COR-L47 (cell line): ENCODE measurements at places on chromosomes 5 and 9.

- DNase-seq: no peak
Observed at GRCh38 chr9:96376891-96377874, 6.3 kb downstream of the SLC35D2 start.

- no peak for DNase-seq
Observed at GRCh38 chr9:7139886-7140285, 382.1 kb downstream of the KDM4C start.

- DNase-seq: no peak
Observed at GRCh38 chr5:97094579-97095317, 47.7 kb downstream of the LIX1 start.

- DNase-seq: no peak
Observed at GRCh38 chr9:7298123-7298522, 501.5 kb downstream of the DMAC1 start.

- no peak for DNase-seq
Observed at GRCh38 chr5:53201746-53202145, 92.2 kb upstream of the MOCS2 start.

- peak; percentile 70 for DNase-seq
Observed at GRCh38 chr9:83920469-83920926, 734 bp downstream of the KIF27 start.

DNA sequence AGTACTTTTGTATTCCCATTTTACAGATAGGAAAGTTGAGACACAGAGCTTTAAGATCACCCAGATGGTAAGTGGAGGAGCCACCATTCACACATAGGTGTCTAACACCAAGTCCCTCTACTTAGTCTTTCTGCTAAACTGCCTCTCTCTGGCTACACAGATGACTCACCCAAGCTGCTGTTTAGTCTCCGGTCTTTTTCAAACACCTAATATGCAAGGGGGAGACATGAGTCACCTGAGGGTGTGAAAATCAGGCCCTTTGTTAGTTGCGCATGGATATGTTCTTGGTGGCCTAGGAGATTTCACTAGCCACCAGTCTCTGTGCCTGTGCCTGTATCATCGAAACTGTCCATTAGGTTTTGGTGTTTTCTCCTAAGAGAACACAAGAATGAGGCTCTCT, 117.8 kb downstream of the MAST4 start:
- no peak for DNase-seq

DNA sequence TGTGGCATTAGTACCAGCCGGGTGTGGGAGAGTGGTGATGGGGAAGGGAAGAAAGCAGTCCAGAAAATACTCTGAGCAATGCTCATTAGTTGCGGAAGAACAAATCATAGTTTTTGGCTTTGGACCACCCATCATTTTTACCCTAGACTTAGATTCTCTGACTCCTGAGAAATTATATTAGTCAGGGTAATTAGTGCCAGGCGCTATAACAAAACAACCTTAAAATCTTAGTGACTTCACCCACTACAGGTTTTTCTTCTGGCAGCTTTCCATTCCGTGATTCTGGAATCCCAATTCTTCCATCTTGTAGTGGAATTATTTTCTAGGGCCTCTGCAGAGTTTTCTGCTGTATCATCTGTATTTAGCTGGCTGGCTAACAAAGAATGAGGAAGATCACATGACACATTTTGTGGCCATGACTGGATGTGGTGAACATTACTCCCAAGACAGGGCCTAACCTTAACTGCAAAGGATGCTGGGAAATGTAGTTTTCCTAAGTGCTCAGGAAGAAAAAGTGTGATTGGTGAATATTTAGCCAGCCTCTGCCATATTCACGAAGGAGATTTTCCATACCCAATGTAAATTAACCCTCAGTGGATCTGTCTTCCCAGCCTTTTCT, 373.0 kb upstream of the MEF2C start:
- no peak for DNase-seq

- no peak for DNase-seq
Observed at GRCh38 chr9:87494970-87495471, 2.6 kb upstream of the DAPK1 start.

DNA sequence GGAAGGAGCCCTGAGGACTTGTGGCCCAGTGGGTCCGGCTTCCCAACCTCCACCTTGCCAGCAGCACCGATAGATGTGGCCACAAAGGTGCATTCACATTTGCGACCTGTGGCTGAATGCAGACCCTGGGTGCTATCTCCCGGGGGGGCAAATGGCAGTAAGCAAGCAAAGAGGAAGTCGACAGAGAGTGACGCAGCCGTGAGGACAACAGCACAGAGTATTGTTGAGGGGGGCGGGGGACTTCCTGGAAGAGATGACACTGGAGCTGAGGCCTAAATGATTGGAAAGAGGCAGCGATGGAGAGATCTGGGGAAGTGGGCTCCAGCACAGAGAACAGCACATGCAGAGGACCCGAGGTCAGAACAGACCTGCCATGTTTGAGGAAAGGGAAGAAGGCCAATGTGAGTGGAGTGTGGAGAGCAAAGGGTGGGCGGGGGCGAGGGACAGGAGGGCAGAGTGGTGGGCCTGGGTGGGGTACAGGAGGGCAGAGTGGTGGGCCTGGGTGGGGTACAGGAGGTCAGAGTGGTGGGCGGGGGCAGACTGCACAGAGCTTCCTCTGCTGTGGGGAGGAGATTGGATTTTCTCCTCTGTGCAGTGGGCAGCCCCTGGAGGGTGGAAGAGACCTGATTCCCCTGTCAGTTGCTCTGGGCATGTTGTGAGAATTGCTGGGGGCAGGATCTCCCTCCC, 42.6 kb downstream of the ADAMTS2 start:
- DNase-seq: no peak

DNA sequence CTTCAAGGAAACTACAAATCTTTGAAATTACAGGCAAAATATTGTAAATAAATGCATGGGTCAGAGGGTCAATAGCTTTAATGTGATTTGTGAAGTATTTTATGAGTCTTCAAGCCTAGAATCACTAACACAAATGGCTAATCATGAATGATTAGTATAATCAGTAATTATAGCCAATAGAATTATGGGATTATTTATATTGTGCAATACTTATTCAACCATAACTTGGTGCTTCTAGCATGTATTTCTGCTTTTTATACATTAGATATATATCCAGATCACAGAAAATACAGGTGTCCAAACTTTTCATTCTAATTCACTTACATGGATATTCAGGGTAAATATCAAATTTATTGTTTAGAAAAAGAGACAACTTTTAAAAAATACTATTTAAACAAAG, 12.1 kb downstream of the HCN1 start:
- DNase-seq: no peak

DNA sequence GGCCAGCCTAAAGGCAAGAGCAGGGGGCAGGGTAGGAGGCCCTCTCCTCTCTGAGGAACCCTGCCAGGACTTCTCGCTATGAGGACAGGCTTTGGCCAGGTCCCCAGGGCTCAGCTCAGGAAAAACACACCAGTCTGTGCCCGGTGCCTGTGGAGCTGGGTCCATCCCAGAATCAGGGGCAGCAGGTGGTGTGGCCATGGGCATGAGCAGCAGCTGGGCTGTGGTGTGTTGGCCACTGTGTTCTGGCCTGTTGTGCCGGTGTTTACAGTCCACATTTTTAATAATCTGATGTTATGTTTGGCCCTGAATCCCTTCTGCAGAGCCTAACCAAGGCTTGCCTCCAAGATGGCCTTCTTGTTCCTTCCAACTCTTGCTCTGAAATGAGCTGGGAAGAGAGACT, 77.0 kb downstream of the FGF18 start:
- DNase-seq: no peak

DNA sequence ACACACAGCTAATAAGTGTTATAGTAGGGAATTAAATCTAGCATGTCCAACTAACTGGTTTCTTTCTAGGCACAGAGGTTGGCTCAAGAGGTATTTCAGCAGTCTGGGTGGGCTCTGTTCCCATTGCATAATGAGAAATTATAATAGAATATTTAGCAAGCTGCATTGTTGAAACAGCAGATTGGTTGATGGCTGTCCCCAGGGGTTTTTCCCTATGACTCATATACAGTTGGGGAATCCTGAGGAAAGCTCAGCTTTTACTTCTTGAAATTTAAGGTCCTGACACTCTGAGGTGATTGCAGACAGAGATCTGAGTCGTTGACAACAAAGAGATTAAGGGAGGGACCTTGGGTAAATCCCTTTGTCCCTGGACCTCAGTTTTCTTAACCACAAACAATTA, 38.3 kb upstream of the TNFSF8 start:
- no peak for DNase-seq

GRCh38 chr9:131984564-131984963, 95.1 kb downstream of the MED27 start:
- DNase-seq: no peak

DNA sequence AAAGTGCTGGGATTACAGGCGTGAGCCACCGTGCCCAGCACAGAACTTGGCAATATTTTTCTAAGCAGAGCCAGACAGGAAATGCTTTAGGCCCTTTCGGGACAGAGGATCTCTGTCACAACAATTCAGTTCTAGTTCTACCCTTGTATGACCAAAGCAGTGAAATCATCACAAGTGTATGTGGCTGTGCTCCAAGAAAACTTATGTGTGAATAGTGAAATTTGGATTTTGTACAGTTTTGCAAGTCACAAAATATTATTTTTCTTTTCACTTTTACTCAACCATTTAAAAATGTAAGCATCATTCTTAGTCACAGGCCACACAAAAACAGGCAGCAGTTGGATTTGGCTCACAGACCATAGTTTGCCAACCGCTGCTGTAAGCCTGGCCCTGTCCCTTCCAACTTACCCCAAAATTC, 20.4 kb upstream of the PRUNE2 start:
- DNase-seq: no peak

GRCh38 chr9:121640491-121641223, 10.8 kb upstream of the DAB2IP start:
- no peak for DNase-seq

DNA sequence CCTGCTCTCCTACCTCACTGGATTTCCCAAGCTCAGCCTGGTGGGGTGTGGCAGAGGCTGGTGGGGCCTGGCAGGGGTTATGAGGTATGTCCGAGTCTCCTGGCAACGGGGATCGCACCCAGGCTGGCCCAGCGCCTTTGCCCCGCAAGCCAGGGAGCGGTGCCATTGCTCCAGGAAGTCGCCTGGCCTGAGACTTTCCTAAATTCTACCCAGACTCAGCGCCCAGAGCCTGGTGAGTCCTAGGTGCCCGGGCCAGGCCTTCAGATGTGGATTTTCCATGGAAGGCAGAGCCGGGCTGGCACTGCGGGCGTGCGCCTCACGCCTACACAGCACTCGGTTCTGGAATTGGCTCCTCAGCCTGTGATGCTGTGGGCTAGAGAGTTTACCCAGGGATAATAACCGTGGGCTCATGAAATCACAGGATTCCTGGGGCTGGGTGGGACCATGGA, 155.4 kb upstream of the COL5A1 start:
- DNase-seq: no peak

GRCh38 chr9:30757723-30758122, 1626.7 kb upstream of the ACO1 start:
- DNase-seq: no peak

DNA sequence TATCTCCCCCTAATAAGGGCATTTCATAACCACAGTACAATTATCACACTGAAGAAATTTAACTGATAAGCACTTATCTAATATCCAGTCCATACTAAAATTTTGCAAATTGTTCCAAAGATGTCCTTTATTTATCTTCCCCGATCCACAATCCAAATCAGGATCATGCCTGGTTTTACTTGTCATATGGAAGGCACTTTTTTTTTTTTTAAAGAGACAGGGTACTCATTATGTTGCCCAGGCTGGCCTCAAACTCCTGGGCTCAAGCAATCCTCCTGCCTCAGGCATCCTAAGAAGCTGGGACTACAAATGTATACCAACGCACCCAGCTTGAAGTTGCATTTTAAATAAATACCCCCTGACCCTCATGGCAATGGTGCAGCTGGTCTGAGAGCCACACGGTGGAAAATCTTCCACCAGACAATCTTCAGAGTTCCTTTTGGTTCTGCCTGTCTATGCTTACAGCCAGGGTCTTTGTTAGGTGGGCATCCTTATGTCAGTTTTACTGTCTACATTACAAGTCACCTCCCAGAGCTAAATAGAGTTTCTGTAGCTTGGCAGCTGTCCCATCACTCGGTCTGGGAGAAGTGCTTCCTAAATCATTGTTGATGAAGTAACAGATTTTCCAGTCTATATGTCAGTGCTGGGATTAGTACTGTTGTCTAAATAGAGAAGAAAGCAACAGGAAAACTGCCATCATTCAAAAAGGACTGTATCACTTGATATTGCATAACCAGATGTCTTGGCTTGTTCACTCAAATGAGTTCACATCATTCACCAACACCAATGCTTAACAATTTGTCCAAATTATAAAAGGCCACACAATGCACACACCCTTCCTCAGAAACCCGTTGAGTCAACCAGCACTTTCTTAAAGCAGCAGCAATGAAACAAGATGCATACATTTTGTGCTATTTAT, 26.4 kb downstream of the PTPN3 start:
- no peak for DNase-seq

GRCh38 chr5:176596689-176597416, 13.1 kb downstream of the GPRIN1 start:
- no peak for DNase-seq

GRCh38 chr5:91194824-91195381, 188.2 kb downstream of the ARRDC3 start:
- peak; percentile 51 for DNase-seq

DNA sequence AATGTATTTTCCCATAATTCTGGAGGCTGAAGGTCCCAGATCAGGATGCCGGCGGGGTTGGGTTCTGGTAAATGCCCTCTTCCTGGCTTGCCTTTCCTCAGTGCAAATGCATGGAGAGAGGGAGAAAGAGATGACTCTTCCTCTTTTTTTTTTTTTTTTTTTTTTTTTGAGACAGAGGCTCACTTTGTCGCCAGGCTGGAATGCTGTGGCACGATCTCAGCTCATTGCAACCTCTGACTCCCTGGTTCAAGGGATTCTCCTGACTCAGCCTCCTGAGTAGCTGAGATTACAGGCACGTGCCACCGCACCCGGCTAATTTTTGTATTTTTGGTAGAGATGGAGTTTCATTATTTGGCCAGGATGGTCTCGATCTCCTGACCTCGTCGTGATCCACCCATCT, 300.0 kb upstream of the TAS2R1 start:
- no peak for DNase-seq

- DNase-seq: no peak
Observed at GRCh38 chr5:9625286-9625685, 4.9 kb downstream of the TAS2R1 start.

DNA sequence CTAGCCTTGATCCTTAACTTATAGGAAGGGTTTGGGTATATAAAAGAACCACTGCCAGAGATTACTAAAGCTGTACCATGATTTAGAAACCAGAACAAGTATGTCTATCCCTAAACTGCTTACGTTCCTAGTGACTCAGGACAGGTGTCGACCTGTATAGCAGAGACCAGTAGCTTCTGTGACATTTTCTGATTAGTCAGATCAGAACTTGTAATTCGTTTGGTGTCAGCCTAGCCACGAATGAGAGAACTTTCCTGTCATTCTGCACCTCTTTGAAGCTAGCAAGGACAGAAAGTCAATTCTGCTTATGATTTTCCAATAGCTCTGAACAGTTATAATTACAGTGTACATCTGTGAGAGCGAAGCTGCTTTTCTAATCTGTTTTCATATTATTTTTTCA, 39.5 kb downstream of the PRKACG start:
- DNase-seq: no peak

- no peak for DNase-seq
Observed at GRCh38 chr5:103941596-103941995, 379.0 kb upstream of the NUDT12 start.
